ENCODE measurements at places on chromosomes 7 and 10. TPM values are rescaled to one million over a fixed set of nuclear protein-coding genes. Genes with fewer than 3 reads are reported as not detected.
A peak's percentile ranks its signal among the peaks of the same experiment; 100 is the strongest.

- DNase-seq: no peak
These were observed 3.5 kb downstream of the SP8 start for GRCh38 chr7:20783125-20783699.

DNA sequence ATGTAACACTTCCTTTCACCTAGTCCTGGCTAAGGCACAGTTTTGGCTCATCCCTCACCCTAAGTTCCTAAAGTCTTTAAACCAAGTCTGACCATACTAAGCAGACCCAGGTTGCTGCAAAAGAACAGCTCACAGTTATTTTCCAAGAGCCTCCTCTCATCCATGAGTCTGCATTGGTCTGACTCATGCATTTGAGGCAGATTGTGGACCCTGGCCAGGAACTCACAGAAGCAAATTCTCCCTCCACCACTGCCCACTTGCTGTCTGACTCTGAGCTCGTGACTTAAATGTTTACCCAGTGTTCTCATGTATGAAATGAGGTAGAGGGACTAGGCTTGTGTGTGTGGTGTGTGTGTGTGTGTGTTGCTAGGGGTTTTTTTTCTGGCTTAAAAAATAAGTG, 1272.8 kb downstream of the TYW1 start:
- DNase-seq: no peak

DNA sequence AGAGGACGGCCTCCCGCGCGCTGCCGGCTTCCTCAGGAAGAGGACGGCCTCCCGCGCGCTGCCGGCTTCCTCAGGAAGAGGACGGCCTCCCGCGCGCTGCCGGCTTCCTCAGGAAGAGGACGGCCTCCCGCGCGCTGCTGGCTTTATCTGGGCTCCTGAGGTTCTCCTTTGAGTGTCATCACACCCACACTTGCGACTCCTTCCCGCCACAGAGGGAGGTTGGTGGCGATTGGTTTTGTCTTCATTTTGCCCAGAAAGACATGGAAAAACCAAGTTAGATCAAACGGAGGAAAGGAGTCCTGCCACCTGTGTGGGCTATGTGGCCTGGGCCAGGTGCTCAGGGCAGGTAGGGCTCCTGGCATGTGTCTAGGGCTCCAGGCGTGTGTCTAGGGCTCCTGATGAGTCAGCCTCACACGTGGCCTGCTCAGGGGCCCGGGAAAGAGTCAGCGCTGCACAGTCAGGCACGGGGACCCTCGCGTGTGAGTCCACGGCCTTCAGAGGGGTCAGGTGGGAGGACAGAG, 138.0 kb downstream of the VIPR2 start:
- no peak for DNase-seq

GRCh38 chr10:85407088-85407487, 959.5 kb downstream of the GRID1 start:
- no peak for DNase-seq

- peak; percentile 48 for DNase-seq
These were observed 5.7 kb upstream of the GOT1 start for GRCh38 chr10:99435986-99436638.

DNA sequence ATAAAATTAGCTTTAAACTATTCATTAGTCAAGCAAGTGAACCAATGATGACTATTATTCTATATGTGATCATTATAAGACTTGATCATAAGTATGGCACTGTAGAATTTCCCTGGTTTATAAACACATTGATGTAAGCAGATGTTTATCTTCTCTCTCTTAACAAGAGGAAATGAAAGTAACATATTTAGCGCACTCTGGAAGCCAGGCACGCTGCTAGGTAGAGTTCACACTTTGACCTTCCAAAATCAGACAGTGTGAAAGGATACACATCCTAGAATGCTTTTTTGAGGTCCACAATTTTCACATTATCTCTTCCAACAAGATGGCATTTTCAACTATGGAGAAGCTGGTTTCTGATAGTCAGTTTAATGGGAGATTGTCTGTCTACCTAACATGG, 529.4 kb upstream of the IGFBP3 start:
- DNase-seq: no peak

GRCh38 chr10:1205450-1206030, 149.4 kb downstream of the WDR37 start:
- no peak for DNase-seq

DNA sequence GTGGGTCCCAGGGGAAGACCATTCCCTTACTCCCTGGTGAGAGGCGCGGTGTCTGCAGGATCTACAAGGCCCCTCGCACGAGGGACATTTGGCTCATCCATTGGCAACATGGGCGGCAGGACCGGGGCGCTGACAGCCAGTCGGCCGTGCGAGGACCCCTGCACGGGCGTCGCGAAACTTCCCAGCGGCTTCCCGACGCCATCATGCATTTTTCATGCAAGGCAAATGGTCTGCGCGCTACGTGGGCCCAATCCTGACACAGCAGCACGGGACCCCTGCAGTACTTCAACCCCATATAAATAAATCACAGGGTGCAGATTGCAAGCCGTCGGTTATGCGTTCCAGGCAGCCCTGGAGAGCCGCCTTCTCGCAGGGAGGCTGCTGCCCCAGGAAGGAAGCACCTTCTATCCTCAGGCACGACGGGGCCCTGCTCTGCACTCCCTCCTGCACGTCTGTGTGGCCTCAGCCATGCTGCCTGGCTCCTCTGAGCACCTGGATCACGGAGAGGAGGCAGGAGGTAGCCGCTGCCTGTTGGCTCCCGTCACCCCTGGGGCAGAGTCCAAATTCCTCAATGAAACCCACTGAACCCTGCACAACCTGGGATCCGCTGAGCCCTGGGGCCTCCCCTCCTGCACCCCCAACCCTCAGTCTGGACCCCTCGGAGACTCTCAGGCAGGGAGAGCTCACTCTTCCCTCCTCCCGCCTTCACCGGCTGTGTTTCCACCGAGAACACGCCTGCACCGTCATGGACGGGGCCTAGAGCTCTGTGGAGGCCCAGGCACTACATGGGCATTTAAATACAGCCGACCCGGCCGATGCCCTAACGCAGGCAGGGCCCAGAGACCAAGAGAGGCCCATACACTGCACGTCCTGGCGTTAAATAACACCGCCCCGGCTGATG, 90.5 kb downstream of the PDGFA start:
- DNase-seq: no peak

GRCh38 chr7:81002421-81002820, 83.6 kb upstream of the SEMA3C start:
- DNase-seq: peak; percentile 30

GRCh38 chr7:16062269-16062668, 359.1 kb downstream of the CRPPA start:
- peak; percentile 64 for DNase-seq

GRCh38 chr10:4214908-4215307, 429.9 kb upstream of the KLF6 start:
- DNase-seq: no peak

DNA sequence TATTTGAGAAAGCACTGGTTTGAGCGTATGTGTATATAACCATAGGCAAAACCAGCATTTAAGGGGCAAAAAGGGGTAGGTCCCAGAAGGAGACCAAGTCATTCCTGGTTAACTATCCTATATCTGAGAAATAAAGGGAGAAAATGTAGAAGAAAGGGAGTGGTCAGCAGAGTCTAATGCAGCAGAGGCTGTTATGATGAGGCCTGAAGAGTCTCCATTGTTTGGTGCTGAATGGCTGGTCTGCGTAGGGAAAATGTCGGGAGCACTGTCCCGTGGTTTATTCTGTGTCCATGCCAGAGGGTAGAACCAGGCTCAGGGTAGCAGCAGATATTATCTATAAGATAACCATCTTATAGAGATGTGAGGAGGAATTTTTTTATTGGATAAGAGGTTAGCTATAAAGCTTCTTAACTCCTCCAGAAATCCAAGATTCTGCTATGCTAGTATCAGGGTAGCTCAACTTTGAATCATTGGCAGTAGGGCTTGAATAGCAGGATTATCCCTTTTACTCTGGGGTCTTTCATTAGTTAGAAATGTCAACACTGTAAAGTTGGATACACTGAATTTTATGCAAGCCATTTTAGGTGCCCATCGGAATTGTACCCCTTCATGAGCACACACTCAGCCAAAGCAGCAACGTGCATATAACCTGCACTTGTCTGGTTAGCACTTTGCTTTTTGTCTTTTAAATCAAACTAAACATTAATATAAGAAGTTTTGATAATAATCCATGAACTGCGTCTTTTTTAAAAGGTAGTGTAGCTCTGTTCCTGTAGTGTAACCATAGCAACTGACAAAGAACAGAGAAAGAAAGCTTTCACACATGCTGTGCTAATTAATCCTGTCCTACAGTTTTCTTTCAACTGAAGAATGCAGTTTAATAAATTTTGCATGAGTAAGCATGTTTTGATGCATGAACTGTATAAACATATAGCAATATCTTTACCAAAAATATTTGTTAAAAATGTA, 312.0 kb upstream of the FZD1 start:
- no peak for DNase-seq

- no peak for DNase-seq
These were observed 390.9 kb upstream of the CELF2 start for GRCh38 chr10:10626734-10627133.

GRCh38 chr7:132206594-132206993, 369.7 kb downstream of the PLXNA4 start:
- no peak for DNase-seq

The AKR1C4 gene
- not detected for polyA plus RNA-seq

- DNase-seq: no peak
These were observed 30.3 kb upstream of the IL6 start for GRCh38 chr7:22696541-22697228.

GRCh38 chr7:152902054-152902453, 142.5 kb downstream of the ACTR3B start:
- DNase-seq: no peak

DNA sequence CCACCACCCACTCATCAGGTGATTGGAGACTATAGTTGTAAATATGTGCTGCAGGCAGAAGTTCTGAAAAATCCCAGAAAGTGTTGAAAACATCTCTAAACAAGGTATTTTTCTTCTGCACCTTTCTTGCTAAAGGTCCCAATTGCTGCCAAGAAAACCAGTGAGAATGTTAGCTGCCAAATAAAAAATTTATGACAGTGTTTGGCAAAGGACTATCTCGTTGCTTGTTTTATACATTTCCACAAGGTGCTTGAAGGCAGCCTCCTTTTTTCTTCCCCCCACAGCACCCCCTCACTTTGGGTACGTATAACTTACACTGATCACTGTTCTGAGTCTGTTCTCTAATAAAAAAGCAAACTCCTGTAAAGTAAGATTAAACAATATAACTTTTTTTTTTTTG, 158.6 kb upstream of the TCF7L2 start:
- no peak for DNase-seq

GRCh38 chr7:141630621-141631020, 71.3 kb downstream of the DENND11 start:
- DNase-seq: no peak

The EVX1 gene
- not detected for polyA plus RNA-seq

- DNase-seq: no peak
These were observed 963.7 kb downstream of the REEP3 start for GRCh38 chr10:64484811-64485330.

The KLF14 gene
- 2.6 TPM for polyA plus RNA-seq
